ENCODE measurements at places on chromosomes 3 and 15.

- no peak for DNase-seq
Measured at GRCh38 chr3:157594413-157594812, 91.2 kb upstream of the VEPH1 start.

DNA sequence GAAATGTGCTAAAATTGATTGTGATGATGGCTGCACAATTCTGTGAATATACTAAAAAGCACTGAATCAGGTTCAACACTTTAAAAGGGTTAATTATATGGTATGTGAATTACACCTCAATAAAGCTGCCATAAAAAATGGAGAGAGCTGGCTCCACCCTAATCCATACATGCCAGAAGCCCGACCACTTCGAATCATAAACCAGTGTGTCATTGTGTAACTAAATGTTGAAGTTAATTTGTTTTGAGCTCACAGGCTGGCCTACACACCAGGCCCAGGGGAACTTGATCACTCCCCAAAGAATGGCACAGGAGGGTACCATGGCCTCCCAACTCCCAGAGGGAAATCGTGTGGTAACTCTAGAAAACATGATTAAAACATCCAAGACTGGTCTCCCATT is 14.0 kb downstream of the PLCD1 start:
- no peak for DNase-seq

DNA sequence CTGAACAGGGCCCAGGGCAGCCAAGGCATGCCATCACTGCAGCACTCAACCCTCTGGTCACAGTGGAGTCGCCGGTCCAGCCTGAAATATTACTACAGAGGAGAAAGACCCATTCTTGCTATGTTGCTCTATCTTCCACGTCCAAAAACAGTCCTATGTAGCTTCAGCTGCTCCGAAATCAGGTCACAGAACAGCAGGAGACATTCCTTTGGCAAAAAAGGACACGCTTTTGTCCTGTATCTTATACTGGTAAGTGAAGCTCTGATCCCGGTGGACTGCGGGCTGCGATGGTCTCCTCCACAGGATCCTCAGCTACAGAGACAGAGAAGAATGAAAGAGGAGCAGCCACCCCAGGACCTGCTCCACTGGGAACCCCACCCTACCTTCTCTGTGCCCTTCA is 17.6 kb downstream of the ELP6 start:
- no peak for DNase-seq

- DNase-seq, result no peak
Measured at GRCh38 chr3:193830791-193831191, 237.8 kb downstream of the OPA1 start.

DNA sequence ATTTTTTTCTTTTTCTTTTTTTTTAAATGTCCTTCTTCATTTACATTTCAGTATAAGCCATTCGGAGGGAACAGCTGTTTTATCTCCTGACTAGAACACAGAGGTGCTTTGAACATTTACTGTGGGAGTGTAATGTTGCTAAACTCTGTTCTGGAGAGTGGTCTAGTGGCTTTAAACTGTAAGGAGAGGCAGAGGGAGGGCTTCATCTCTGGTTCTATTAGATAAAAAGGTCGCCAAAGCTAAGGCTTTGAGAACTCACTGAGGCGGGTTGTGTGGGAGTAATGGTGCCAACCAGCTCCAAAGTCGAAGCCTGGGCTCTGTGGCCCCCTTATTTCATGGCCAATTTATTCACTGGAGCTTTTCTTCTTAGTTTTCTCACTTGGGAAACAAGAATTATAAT is 133.2 kb downstream of the ANXA2 start:
- DNase-seq, result no peak

DNA sequence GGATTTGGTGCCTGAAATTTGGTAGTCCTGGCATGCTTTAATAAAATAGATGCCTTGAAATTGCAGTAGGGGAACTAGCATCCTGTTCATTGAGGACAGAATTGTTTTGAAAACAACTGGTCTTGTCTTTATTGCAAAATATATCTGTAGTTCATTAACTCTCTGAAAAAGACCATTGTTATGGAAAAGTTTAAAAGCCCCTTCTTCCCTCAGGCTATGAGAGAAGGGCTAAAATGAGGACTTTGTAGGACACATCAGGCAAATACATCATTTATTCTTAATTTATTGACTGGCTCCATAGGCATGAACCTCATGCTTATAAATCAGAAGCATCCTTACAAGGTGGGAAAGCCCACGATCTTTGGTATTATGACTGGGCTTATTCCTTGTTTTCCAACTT is 221.0 kb upstream of the CBLB start:
- no peak for DNase-seq

- DNase-seq, result no peak
Measured at GRCh38 chr15:45710657-45711056, 75.8 kb downstream of the SQOR start.

GRCh38 chr3:187713504-187713903 is 11.1 kb upstream of the RTP2 start:
- DNase-seq, result no peak
